ENCODE measurements at places on chromosomes 16 and 17. TPM values are rescaled to one million over a fixed set of nuclear protein-coding genes. Genes with fewer than 3 reads are reported as not detected.

DNA sequence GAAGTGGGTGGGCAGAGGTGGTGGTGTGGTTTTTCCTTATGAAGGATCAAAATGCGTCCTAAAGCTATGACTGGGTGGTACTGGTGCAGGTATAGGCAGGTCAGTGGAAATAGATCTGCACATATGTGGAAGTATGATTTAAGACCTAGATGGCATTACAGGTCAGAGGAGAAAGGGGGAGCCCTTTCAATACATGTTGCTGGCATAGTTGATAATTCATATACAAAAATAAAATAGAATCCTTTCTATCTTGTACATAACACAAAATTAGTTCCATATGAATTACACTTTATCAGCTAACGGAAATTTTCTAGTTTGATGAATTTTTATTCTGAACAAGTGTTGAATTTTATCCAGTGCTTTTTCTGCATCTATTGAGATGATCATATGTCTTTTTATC is 20.8 kb upstream of the PIK3R5 start:
- DNase-seq: no peak

- DNase-seq: no peak
Observed at GRCh38 chr17:77274096-77274845, 133.5 kb downstream of the SEC14L1 start.

- DNase-seq: no peak
Observed at GRCh38 chr17:60557805-60558204, 31.8 kb upstream of the APPBP2 start.

DNA sequence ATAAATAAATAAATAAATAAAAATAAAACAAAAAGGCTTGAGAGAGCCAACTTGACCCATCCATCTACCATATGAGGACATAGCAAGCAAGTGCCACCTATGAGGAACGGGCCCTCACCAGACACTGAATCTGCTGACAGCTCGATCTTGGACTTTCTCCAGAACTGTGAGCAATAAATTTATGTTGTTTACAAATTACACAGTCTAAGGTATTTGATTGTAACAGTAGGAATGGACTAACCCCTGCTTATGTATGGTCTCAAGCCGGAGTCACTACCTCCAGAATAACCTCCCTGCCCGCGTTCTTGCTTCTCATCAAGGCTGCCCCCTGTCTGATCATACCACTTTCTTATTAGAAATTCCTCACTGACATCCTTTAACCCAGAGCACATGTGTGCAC is 9.9 kb downstream of the SLC5A11 start:
- DNase-seq: no peak

DNA sequence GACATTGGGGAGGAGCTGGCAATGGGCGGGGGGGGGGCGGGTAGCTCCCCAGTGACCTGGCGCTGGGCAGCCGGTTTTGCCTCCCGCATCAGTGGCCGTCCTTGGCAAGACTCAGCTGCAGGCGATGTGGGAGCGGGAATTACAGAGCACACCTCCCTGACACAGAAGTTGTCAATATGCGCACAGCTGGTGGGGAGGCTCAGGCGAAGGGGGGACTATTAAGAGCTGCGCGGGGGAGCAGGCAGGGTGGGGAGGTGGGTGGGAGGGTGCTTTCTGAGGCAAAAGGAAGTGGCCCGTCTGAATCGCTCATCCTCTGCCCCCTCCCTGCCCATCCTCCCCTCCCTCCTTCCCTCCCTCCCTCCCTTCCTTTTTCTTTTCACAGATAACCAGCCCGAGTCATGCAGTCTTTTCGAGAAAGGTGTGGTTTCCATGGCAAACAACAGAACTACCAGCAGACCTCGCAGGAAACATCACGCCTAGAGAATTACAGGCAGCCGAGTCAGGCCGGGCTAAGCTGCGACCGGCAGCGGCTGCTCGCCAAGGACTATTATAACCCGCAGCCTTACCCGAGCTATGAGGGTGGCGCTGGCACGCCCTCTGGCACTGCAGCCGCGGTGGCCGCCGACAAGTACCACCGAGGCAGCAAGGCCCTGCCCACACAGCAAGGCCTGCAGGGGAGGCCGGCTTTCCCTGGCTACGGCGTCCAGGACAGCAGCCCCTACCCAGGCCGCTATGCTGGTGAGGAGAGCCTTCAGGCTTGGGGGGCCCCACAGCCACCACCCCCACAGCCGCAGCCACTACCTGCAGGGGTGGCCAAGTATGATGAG is 44.0 kb downstream of the SREBF1 start:
- DNase-seq: no peak

- peak; percentile 85 for DNase-seq
Observed at GRCh38 chr17:30970831-30971567, at the start of gene RNF135. TSS of gene RNF135 (plus strand) at chr17:30971039. CDS start at chr17:30971074, 35 bp downstream.

- no peak for DNase-seq
Observed at GRCh38 chr16:82282662-82283061, 112.6 kb upstream of the MPHOSPH6 start.

DNA sequence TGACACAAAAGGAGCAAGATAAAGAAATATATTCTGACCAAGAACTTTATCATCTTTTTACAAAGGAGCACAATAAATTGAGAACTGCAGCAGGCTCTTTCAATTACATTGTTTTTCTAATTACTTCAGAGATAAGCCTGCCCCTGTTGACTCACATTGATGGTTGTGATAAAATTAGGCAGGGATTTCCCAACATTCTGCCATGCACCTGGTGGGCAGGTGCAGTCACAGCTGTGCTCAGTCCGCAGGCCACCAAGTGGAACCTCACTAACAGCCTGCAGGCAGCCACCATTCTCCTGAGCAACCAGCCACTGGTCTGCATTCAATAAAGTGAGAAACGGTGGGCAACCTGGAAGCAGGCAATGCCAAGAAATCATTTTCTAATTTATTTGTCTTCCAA is 5.1 kb downstream of the FANCA start:
- no peak for DNase-seq

DNA sequence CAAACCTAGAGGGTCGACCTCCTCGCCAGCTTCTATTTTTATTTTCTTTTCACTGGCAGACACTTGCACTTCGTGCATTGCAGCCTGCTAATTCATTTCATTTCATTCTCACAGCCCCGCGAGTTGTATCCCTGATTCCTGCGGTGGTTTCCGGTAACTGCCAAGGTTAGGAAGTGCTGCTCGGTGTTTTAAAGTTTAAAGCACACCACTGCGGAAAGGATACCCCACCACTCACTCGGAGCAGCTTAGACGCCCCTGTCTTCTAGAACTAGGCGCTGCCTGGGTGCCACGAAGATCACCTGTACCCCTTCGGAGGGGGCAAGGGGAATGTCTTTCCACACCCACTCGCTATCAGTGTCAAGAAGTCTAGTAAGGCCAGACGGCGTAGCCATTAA is 509 bp downstream of the CNEP1R1 start:
- DNase-seq: no peak

GRCh38 chr16:25478476-25478875 is 213.3 kb upstream of the HS3ST4 start:
- no peak for DNase-seq

DNA sequence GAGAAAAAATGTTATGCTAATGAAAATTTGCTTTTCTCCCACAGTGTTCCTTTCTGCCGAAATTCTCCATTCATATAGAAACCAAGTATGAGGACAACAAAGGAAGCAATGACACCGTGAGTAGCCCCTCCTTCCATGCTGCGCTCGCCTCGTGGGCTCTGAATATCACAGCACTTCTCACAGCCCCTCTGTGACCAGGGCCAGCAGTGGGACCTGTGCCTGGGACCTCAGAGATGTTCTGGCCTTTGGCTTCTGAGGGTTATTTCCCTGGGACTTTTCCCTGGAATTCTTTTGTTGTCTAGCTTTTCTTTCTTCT is 139.6 kb upstream of the NOL11 start:
- DNase-seq: no peak

- no peak for DNase-seq
Observed at GRCh38 chr16:49531931-49532840, 158.6 kb downstream of the C16orf78 start.

DNA sequence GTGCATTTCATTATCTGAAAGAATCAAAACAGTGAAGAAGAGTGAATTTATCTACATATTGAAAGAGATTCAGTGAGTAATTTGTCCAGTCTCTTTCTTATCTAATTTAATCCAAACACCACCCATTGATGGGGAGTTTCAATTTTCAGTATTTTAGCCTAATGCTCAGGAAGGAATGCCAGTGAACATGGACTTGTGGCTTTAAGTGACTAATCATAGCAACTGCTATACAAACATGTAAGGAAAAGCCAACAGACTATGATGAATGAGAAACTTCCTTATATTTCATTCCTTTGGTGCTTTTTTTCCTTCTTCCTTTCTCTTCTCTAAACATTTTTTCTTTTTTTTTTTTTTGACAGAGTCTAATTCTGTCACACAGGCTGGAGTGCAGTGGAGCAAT is 885.8 kb downstream of the KCNJ2 start:
- DNase-seq: no peak

GRCh38 chr16:85717393-85718152 is 28.8 kb upstream of the GINS2 start:
- DNase-seq: peak; percentile 56

- DNase-seq: no peak
Observed at GRCh38 chr17:40110026-40110845, 9.8 kb upstream of the NR1D1 start.

GRCh38 chr17:71765437-71765836 is 355.4 kb upstream of the SOX9 start:
- DNase-seq: no peak

DNA sequence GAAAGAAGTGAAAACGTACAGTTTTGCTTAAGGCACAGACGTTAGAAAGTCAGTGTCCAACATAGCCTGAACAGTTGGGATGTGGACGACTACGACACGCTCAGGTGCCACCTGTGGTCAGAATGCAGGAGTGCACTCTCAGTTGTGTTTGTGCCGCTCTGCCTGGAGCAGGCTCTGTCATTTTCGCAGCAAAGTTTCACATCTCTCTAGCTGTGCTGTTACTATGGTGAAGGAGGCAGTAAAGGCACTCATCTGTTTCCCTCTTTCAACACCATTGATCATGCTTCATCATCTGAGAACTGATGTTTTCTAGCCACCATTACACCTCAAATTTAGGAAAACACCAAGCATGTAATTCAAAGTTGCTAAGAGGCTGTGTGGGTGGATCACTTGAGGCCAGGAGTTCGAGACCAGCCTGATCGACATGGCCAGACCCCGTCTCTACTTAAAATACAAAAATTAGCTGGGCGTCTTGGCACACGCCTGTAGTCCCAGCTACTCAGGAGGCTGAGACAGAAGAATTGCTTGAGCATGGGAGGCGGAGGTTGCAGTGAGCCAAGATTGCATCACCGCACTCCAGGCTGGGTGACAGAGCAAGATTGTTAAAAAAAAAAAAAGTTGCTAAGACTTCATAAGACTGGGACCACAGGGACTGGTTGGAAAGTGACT is 44.9 kb upstream of the DNAJA2 start:
- no peak for DNase-seq

GRCh38 chr16:58128711-58129096 is 477 bp downstream of the CFAP20 start:
- DNase-seq: no peak

DNA sequence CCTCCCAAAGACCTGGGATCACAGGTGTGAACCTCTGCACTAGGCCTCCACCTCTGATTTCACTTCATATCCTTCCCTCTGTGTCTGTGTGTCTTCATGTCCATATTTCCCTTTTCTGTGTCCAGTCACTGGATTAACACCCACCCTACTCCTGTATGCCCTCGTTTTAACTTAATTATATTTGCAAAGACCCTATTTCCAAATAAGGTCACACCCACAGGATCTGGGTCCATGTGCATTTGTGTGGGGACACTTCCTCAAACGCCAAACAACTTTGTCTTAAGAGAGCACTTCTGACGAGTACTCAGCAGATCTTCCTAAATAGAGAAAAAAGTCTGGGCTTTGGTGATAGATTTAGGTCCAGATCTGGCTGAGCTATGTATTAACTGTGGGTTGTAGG is 56.3 kb downstream of the MPHOSPH6 start:
- no peak for DNase-seq

DNA sequence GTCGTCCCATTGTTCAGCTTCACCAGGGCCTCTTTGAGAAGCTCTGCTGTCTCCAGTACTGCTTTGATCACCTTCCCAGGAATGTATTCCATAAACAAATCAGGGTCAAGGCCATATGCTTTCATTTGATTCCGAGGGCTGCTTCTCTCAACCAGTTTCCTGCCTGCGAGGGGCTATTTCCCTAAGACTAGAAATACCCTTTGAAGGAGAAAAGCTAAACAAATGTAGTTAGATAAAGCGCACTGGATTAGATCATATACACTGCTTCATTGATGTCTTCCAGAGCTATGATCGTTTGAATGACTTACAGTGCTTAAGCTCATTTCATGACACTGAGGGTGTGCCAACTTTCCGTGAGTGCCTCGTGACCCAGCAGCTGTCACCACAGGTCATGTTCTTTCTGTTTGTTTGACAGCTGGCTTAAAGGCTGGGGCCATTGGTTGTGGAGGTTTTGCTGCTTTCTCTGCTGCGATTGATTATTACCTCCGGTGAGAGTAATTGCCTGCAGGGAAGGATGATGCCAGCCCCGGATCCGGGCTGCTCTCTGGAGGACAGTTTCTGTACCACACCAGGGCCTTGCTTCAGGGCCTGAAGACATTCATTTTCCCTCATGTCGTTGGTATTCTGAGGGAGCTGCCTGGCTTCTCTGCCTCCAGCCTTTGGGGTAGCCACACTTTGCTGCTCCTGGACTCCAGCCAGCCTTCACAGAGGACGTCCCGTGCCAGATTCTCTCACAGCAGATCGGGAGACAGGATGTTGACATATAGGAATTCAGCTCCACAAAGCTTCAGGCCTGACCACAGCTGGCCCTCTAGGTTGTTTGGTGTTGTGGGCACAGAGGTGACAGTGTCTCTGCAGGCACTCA is 3.9 kb downstream of the TIMM22 start:
- DNase-seq: peak; percentile 73

- DNase-seq: no peak
Observed at GRCh38 chr16:82924075-82924854, 297.5 kb downstream of the CDH13 start.

- no peak for DNase-seq
Observed at GRCh38 chr17:6366221-6366666, 68.7 kb downstream of the AIPL1 start.

GRCh38 chr16:30985401-30986128 is 558 bp downstream of the HSD3B7 start:
- no peak for DNase-seq

GRCh38 chr16:13923703-13924298 is 3.8 kb downstream of the ERCC4 start:
- peak; percentile 40 for DNase-seq

- no peak for DNase-seq
Observed at GRCh38 chr17:66551839-66552238, 249.4 kb downstream of the PRKCA start.

DNA sequence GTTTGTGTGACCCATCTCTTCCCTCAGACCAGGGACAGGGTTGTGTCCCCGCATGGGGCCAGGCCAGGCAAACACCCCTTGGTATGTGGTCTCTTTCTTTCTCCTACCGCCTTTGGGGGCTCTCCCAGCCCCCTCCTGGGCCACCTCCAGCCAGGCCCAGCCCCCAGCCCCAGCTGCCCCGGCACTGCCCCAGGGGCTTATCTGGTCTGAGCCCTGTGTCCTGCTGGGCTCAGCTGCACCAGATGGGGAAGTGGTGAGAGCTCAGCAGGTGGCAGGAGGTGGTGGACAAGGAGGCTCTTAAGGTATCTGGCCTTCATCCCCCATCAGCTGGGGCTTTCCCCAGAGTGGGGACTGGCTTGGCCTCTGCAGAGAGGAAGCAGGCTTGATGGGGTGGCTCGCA is 8.7 kb downstream of the ADAM11 start:
- DNase-seq: no peak

GRCh38 chr16:1024138-1024537 is 42.6 kb downstream of the SOX8 start:
- DNase-seq: no peak

EVI2A gene
- 3.9 TPM for polyA plus RNA-seq

TNFRSF17 gene
- 0.22 TPM for polyA plus RNA-seq

FOXN1 gene
- polyA plus RNA-seq: 0.14 TPM

TPSB2 gene
- polyA plus RNA-seq: not detected

C16orf96 gene
- polyA plus RNA-seq: 0.33 TPM

EXOC3L1 gene
- polyA plus RNA-seq: 7.6 TPM
